ENCODE measurements at places on chromosomes 16 and 17.

- no peak overlapping the region for H3K27ac ChIP-seq
- no peaks in the 10 kb centered on the region for H3K27me3 ChIP-seq
- no peak for DNase-seq
- peaks cover 14% of the 10 kb centered on the region for H3K4me1 ChIP-seq
Observed at GRCh38 chr17:21124086-21124485, 2.7 kb upstream of the DHRS7B start.

GRCh38 chr17:63039342-63039741, 73.3 kb downstream of the TANC2 start:
- no peaks in the 10 kb centered on the region for H3K36me3 ChIP-seq
- no peaks in the 10 kb centered on the region for H3K4me1 ChIP-seq
- no peaks in the 10 kb centered on the region for H3K27me3 ChIP-seq
- no peak overlapping the region for H3K27ac ChIP-seq

DNA sequence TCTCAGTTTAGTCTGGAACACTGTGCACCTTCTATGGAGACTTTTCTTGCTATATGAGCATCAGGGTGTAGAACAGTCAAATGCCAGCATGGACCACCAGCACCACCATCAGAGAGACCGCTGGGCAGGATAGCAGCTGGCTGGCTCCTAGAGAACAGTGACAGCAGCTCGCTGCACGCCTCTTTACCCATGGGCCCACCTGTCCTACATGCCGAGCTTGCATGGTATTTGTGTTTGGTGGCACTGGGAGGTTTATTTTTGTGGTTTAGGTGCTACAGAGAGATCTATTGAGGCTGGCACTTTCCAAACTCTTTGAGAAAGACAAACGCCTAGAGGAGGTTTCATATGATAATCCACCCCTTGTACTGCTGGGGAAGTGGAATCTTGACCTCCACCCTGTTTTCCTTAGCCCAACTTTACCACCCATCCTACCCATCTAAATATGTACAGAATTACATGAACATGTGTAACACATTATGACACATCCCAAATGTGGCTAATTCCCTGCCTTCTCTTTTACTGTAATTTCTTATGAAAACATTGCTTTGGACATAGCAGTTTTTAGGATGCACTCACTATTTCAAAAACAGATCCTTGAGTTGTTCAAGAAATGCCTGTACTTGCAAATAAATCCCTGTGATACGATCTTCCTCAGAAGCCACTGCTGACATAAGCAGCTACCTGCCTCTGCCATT, 46.3 kb downstream of the COG7 start:
- no peak overlapping the region for H3K27ac ChIP-seq
- DNase-seq, result no peak
- no peaks in the 10 kb centered on the region for H3K27me3 ChIP-seq
- H3K4me3 ChIP-seq, result no peak overlapping the region
- H3K36me3 ChIP-seq, result no peaks in the 10 kb centered on the region

DNA sequence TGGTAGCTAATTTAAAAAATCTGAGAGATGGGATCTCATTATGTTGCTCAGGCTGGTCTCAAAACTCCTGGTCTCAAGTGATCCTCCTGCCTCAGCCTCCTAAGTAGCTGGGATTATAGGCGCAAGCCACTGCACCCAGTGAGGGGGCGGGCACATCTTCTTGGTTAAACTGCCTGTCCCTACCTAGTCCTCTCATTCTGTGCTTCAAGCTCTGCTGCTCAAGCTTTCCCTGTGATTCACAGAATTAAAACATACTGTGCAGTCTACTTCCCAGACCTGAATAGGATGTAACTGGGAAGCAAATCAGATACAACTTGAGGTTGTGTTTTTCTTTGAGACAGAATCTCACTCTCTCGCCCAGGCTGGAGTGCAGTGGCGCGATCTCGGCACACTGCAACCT, 2.3 kb downstream of the MRPL38 start:
- no peak overlapping the region for H3K27ac ChIP-seq
- H3K4me1 ChIP-seq, result peaks cover 12% of the 10 kb centered on the region
- H3K36me3 ChIP-seq, result no peaks in the 10 kb centered on the region
- DNase-seq, result no peak
- H3K27me3 ChIP-seq, result no peaks in the 10 kb centered on the region
- no peak overlapping the region for H3K4me3 ChIP-seq
